HTR-8/SVneo (cell line): ENCODE measurements at places on chromosomes 12 and 14.

- no peak for DNase-seq
Observed at GRCh38 chr14:37864861-37865718, 269.7 kb downstream of the TTC6 start.

DNA sequence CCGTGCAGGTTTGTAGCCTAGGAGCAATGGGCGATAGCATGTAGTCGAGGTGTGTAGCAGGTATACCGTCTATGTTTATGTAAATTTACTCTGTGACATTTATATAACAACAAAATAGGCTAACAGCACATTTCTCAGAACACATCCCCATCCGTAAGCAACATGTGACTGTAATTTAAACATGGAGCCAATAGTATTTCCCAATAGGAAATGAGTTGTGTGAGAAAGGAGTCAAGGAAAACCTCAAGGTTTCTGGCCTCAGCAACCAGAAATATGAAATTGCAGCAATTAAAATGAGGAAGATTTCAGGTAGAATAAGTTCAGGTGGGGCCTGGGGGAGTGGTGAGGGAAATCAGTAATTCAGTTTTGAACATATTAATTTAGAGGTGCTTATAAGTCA is 136.0 kb downstream of the MSRB3 start:
- no peak for DNase-seq

DNA sequence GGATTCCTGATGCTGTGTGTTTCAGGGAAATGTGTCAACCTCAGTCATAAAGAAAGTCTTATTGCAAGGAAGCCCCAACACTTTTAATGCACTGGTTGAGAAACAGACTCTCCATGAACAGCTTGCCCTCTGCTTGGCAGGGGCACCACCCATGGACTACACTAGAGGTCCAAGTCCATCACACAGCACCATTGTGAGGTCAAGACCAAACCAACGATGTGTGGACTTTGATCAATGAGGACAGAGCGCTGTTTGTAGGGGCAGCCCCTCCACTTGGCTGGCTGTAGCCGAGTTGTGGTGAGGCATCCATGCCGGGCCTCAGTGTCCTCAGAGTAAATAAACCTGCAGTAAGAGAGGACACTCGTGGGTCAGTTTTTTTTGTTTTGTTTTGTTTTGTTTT is 29.8 kb downstream of the ZFYVE21 start:
- DNase-seq, result no peak

DNA sequence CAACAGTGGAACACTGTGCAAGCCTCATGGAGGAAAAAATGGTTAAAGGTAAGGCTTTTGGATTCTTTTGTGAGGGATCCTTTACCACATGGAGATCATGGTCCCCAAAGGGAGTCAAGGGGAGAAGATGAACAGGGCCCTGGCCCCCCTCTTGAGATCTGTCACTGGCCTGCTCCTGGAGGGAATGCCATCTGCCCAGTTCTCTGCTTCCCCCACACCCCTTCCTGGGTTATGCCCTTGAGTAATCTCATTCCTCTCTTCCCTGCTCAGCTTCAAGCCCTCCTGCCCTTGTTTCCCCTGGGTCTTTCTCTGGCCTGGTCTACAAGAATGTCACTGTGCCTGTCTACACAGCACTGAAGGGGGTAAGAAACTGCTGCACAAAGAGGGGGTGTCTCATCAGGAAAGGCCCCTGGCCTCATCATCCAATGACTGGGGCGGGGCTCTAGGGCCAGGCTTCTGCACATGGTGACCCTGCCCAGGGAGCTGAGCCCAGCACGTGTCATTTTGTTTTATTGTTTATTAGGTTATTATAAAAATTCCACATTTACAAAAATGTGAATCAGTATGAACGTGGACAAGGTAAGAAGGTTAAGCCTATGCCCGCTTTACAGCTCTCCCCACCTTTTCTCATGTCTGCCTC is 30.3 kb downstream of the PIGH start:
- DNase-seq, result no peak

DNA sequence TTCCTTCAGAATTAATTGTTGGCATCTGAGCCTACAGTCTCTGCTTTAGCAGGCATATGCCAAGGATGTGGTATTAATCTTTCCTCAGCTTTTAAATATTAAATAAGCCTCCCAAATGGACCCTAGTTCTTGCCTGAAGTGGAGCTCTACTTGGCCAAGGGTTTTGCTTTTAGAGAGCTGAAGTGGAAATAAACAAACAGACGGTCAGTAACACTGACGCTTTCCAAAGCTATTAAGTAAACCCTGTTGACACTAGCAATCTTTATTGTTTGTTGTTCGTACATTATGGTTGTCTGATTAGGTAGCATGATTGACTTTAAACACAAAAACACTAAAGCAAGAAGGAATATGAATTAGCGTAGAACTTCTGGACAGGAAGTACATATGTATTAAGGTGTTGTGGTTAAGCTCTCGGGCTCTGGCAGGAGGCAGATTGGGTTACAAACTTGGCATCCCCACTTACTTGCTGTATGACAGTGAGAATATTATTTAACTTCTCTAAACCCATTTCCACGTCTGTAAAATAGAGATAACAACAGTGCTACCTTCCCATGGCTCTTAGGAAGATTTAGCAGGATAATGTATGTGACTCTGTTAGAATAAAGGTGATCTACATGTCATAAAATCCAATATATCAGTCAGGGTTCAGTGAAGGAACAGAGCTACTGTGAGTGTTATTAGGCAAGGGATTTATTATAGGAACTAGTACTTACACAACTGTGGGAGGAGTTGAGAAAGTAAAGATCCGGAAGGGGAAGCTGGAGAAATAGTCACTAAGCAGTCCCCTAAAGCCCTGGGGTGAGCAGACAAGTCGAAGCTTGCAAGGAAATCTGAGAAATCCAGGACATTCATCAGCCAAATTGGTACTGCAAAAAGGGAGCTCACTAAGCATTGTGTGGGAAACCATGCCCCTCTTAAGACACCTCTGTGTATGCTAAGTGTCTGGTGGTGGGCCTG is 92.2 kb upstream of the ATF7IP start:
- DNase-seq, result no peak

GRCh38 chr12:132141976-132142678 is 2.0 kb downstream of the DDX51 start:
- DNase-seq, result no peak

- DNase-seq, result peak; percentile 29
Observed at GRCh38 chr14:21098076-21098891, at the start of gene ZNF219. Gene ZNF219 (minus strand): TSS chr14:21098655. CDS start chr14:21093591, 5,064 bp downstream.

DNA sequence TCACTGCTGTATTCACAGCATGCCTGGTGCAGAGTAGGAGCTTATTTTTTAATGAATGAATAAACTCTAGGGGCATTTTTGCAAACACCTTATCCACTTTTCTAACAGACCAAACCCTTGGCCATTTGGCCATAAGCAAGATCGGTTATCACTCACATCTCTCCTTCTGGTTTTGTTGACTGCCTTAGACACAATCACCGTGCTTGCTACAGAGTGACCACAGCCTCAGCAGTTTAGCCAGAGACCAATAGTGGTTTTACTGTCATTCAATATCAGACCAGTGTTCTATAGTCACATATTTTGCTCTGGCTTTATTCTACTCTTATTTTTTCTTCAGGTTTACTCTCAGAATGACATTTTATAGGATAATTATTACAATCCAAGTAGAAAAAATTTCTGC is 2.2 kb downstream of the KLRB1 start:
- no peak for DNase-seq
